ENCODE measurements at places on chromosomes 5 and 9. TPM values are rescaled to one million over a fixed set of nuclear protein-coding genes. Genes with fewer than 3 reads are reported as not detected.

Gene MRPS27
- total RNA-seq, result 56.7 TPM

Gene FOXD4L6
- total RNA-seq, result not detected

Gene SLIT3
- 62.5 TPM for total RNA-seq

Gene GLRA1
- not detected for total RNA-seq

Gene PRUNE2
- 14.4 TPM for total RNA-seq

Gene PCDHB9
- 7.4 TPM for total RNA-seq

Gene PCDHA6
- 16.9 TPM for total RNA-seq

Gene PPP2R2B
- 14.1 TPM for total RNA-seq

GRCh38 chr9:88313364-88314220 lies 74.7 kb upstream of the SPIN1 start:
- no peak for DNase-seq

DNA sequence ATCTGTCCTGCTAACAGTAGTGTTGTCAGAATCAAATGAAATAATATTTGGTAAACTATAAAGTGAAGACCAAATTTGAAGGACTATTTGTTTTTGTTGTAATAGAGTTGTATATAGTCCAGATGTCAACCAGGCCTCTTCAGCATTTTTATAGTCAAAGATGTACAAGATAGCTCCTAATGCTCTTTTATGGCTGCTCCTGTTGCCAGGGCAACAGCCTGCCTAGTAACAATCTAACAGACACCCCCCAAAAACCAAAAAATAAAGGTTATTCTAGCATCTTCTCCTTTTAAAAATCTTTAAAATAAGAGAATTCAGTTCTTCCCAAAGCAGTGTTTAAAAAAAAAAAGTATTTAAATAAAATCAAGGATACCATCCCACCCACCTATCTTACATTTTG lies 49.5 kb upstream of the MACIR start:
- no peak for DNase-seq

GRCh38 chr9:94918038-94918753 lies 191.7 kb downstream of the AOPEP start:
- DNase-seq, result no peak

- no peak for DNase-seq
Measured at GRCh38 chr9:122332644-122333043, 38.2 kb upstream of the PTGS1 start.

- DNase-seq, result peak; percentile 16
Measured at GRCh38 chr5:149939546-149939945, 5.0 kb downstream of the PDE6A start.

DNA sequence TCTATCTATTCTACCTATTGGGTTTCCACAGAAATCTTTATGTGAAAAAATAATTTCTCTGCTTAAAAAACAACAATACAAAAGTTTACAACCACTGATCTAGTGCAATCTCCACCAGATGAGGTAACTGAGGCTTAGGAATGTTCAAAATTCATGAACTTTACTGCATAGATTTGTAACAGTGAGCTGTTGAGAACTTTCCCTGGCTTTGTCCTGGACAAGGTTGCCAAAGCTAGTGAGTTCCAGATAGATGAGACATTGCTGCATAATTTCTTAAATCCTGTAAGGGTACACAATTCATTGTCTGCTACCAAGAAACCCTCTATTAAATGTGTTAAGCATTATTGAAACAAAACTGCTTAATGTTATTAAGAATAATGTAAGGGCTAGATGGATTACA lies 102.7 kb downstream of the OSMR start:
- no peak for DNase-seq

DNA sequence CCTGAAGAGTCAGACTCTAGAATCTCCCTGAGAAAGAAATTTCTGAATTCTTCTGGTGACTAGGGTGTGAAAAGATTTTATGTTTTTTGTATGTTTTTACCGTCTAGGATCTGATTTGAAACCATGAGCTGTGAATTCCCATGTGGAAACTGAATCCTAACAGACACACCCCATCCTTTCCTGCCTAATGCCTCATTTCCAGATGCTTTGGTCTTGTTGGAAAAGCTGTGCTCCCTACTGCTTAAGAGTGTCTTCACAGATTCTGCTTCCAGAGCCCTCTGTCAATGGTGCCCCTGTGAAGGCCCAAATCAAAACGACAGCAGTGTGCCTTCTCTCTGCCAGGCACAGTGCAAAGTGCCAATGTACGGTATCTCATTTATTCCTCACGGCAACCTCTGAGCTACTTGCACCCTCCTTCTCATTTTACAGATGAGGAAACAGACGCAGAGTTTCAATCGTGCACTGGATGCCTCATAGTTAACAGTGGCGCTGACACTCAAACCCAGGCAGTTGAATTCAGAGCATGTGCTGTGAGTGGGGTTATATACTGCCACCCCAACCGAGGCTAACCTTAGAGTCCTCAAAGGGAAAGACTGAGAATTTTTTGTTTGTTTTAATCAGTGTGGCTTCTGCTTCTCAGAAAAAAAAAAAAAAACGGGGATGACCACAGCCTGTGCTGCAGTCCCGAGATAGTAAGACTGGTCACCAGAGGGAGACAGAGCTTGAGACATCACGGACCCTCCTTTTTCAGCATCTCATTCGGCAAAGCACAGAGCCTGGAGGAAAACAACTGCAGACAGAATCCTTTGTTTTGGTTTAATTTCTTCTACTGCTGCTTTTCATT lies 188.4 kb downstream of the SNCAIP start:
- peak; percentile 82 for DNase-seq

DNA sequence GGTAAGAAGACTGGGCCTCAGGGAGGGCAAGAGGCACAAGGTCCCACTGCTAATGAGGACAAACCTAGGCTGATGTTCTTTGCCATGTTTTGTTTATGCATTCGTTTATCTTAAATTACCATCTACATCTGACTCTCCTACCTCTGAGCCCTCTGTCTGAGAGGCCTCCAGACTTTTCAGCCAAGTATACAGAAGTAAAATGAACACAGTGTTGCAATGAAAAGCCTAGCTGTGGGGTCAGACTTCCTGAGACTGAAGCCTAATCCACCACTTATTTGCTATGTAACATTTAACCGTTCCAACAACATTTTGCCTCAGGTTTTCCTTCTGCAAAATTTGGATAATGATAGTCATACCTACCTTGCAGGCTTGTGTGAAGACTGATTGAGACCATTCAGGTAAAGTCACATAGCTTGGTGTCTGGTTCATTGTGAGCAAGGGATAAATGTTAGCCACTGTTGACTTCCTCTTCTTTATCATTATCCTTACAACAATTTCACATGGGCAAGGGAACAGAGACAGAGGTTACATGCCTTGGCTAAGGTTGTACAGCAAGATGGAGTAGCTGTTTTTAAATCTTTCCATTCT lies 374.9 kb upstream of the CLINT1 start:
- no peak for DNase-seq

DNA sequence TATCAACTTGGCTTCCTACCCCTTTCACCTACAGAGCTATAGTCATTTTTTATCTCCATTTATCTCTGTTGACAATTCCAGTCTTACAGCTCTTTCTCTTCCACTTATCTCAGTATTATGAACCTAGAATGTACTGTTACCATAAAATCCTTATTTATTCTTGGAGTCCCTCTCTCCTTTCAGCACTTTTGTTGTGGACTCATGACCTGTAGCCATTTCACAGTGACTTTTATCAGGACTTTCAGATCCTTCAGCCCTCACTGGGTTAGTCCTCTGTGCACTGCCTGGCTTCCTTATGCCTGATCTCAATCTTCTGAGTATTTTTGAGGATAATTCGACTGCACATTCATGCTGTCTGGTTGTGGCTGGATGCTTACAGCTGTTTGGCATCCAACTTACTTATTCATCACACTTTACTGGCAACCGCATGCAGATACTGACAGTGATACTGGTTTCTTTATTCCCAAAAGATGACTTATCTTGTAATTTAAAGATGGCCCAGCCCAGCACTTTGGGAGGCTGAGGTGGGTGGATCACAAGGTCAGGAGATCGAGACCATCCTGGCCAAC lies 293.3 kb downstream of the MAN2A1 start:
- no peak for DNase-seq

DNA sequence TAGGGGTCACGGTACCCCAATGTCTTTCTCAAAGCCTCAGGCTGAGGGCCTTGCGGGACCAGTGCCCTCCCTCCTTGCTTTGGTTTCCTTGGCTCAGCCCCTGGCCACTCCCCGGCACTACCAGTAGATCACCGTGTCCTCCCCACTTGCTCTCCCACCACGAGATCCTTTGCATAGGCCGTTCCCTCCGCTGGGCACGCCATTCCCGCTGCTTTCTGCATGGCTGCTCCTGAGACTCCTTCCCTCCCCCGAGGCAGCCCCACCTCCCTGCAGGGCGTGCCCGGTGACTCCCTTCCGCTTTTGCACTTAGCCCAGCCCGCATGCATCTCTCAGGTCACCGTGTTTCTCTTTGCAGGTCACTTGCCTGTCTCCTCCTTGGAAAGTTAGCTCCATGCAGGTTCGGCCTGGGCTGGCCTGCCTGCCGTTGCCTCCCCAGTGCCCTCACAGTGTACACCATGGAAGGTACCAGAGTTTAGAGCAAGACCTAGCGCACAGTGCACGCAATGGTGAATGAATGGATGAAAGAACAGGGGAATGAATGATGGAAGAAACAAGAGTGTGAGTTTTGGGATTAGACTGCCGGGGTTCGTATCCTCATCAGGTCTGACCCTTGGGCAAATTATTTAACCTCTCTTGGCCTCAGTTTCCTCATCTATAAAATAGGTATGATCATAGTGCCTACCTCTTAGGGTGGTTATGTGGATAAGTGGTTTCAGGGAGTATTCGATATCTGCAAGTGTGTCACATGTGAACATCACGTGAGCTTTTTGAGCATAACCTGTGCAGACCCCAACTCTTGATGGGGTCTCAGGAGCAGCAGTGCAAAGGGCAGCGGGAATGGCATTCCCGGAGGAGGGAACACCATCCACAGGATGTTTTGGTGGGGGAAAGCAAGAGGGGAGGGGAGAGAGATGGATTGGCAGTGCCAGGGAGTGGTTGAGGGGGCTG lies 214.3 kb downstream of the C9orf50 start:
- no peak for DNase-seq

GRCh38 chr9:91690540-91691249 lies 259.3 kb downstream of the ROR2 start:
- no peak for DNase-seq

DNA sequence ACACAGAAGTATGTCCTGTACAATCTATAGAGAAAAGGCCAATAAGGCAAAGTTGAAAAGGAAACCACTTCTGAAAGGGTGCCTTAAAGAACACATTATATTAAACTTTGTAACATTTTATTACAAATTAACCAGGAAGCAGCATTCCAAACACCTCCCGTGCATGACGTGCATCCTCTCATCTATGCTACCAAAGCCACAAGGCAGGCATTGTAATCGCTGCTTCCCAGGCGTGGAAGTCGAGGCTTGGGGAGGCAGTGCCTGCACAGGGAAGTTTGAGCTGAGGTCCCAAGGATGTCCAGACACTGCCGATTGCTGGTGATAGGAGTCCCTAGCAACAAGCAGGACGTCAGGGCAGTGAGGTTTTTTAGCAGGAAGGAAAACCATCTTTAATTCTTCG lies 44.3 kb upstream of the BARHL1 start:
- no peak for DNase-seq

- DNase-seq, result peak; percentile 73
Measured at GRCh38 chr5:139566611-139567010, 5.5 kb downstream of the UBE2D2 start.

DNA sequence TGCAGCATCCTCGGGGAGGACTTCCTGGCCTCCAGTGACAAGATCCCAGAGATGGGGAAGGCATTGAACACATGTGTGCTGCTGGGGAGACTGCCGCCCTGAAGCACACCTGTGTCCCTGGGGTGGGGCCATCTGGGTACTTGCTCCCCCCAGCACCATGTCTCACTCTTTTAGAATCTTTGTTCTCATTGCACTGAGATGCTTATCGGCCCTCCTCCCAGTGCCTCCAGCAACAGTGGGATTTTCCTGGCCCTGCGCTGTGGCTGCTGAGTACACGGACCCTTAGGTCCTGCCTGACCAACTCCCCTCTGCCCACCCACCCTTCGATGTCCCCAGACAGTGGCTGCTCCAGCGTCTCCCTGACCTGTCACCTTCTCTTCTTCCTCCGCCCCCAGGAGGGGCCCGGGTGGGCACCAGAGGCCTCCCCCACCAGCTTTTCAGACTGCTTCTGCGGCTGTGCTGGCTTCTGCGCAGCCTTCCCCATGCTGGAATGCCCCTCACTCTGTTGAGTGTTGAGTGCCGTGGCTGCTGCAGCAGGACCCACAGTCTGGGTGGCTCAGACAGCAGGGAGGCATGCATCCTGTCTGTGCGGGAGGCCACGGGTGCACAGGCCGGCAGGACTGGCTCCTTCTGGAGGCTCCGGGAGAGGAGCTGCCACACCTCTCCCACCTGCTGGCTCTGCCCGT lies 145.9 kb upstream of the IRX2 start:
- DNase-seq, result no peak

DNA sequence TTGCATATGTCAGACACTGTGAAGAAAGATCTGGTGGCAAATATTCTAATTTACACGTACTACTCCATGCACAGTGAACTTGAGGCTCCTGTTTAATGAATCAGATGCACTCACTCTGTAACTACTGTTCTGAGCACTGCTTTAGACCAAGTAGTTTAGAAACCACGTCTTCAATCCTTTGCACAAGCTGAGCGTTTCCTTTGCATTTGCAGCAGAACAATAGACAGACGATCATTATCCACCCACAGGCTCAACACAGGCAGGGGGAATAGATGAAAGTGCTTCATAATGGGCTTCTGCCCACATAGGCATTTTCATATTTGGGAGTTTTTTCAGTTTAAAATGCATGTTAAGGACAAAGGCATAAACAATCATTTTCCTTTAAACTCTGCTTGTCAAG lies 423.3 kb upstream of the ADAMTS16 start:
- DNase-seq, result no peak

- DNase-seq, result no peak
Measured at GRCh38 chr5:90506221-90506620, 23.2 kb downstream of the LYSMD3 start.

DNA sequence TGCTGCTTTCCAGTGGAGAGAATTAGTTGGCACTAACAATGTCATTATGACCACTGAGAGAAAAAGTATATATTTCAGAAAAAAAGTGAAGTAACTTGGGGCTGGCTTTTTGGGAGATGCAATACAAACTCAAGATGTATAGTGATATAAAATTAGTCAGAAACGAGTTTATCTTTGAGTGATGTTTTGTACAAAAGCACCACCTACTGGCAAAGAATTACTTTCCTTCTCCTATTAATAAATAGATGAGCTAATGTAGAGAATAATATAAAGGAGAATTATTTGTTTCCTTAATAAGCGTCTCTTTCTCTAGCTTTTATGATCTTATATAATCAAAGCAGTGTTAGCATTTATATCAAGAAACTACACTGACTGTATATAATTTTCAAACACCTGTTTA lies 158.8 kb downstream of the MEF2C start:
- DNase-seq, result peak; percentile 44

DNA sequence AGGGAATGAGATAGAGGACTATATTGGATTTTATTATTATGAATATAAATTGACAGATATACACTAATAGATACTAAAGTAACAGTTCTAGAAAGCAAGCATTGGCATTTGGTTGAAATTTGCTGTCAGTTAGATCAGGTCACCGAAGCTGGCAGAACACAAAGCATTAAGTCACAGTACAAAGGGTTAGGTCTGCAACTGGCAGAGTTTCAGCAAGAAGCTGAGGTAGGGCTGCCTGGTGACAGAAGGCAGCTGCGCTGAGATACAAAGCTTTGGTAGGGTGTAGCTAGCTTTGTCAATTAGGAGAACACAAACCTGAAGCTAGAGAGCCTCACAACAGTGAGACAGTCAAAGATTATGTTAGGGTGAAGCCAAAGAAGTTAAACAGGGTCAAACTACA lies 6.3 kb upstream of the CSNK1G3 start:
- no peak for DNase-seq

- DNase-seq, result no peak
Measured at GRCh38 chr5:123434796-123435195, 11.6 kb upstream of the CEP120 start.

GRCh38 chr5:102866237-102866600 lies 111.1 kb downstream of the PAM start:
- no peak for DNase-seq

Data from cardiac muscle cell (in vitro differentiated cells and primary cell).